ENCODE measurements at places on chromosomes 16 and 17. TPM values are rescaled to one million over a fixed set of nuclear protein-coding genes. Genes with fewer than 3 reads are reported as not detected.

BCL6B gene
- total RNA-seq: 13.7 TPM

ALDOA gene
- total RNA-seq: 3,337 TPM

DUXB gene
- not detected for total RNA-seq

ABHD15 gene
- 5.9 TPM for total RNA-seq

C17orf58 gene
- total RNA-seq: 6.6 TPM

HS3ST3A1 gene
- total RNA-seq: 0.16 TPM

CCL8 gene
- 0.41 TPM for total RNA-seq

KRT34 gene
- not detected for total RNA-seq

HNF1B gene
- not detected for total RNA-seq

DOC2B gene
- 2.7 TPM for total RNA-seq

JPH3 gene
- 0.14 TPM for total RNA-seq

TCAP gene
- 5,825 TPM for total RNA-seq

CFAP97D1 gene
- 0.05 TPM for total RNA-seq

SAMD14 gene
- total RNA-seq: 1.6 TPM

G6PC1 gene
- total RNA-seq: not detected

C17orf107 gene
- total RNA-seq: 0.80 TPM

ADAMTS18 gene
- not detected for total RNA-seq

ITGA2B gene
- total RNA-seq: 0.91 TPM

TMC8 gene
- 1.3 TPM for total RNA-seq

NQO1 gene
- total RNA-seq: 22.7 TPM

SLC43A2 gene
- 4.0 TPM for total RNA-seq

DPEP2NB gene
- not detected for total RNA-seq

CWC25 gene
- 8.7 TPM for total RNA-seq

All from left ventricle myocardium inferior (tissue), 1 donor.